Esophagus squamous epithelium (tissue), 5 donors: ENCODE measurements at places on chromosomes 2 and 18.

- DNase-seq: no peak
These were observed 7.6 kb upstream of the CFLAR start for GRCh38 chr2:201108341-201108740.

DNA sequence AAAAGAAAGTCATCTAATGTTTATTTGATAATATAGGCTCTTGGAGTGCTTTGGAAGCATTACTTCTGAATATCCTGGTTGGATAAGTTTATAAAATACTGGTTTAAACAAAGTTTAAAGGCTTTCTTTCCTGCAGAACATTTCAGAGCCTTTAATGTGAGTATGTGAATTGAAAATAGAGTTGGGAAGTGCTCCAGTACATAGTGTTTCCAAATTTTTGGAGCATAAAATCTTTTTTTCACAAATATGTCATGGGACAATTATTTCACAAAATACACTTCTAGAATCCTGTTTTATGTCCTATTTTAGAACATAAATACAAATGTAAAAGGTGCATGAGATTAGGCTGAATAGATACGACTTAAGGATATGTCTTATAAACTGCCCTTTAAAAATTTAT, 158.9 kb upstream of the HNRNPA3 start:
- no peak for DNase-seq

DNA sequence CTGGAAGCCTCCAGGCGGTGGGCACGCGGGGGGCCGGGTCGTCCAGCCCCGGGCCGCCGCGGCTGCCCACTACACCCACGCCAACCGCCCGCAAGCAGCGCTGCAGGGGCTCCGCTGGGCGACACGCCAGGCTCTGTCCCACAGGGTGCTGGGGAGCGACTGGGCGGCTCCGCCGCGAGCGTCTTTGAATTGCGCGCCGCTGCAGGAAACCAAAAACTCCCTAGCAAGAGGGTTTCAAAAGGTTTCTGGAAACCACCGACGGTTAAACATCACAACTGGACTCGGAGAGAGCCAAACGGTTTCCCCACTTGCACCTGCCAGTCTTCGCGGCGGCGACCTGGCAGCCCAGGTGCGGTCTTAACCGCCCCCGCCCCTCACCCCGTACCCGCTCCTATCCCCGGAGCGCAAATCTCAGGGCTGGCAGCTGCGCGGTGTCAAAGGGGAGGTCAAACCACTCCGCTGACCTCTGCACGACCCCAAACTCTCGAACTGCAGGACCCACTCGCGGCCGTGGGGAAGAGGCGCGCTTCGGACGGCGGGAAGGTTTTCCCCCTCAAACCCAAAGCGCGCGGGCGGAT, 1.0 kb downstream of the CXCR4 start:
- DNase-seq: no peak

GRCh38 chr2:186645999-186646398, 47.9 kb upstream of the FAM171B start:
- no peak for DNase-seq

DNA sequence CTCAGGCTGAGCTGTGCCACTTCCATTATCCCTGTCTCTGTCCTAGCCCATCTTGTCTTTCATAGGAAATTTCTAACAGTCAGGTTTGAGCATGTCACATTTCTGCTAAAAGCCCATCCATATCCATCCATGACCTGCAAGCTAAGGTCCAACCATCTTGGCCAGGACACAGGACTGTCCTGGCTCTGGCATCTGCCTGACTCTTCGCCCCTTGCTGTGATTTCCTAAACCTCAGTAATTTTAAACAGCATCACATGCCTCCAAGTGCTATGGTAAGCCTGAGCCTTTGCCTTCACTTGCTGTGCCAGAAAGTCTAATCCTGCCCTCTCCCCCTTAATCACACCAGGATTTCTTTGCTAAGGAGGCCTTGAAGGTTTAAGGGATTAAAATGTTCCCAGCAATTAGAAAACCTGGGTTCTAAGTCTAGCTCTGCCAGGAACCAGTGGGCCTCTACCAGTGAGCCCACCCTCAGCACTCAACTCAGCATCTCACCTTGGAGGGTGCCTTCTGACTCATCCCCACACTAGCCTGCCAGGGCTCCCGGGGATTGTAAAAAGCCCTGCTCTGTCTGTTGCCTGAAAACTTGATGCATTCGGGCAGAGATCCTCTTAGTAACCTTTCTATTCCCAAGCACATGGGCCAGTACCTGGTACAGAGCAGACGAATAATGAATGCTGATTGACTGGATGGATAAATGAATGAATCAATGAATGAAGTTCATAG, 411.0 kb downstream of the LRATD1 start:
- DNase-seq: no peak
